MM.1S (cell line): ENCODE measurements at places on chromosomes 12 and 14.

GRCh38 chr12:129185855-129186254 is 332.6 kb downstream of the GLT1D1 start:
- H3K36me3 ChIP-seq, result no peaks in the 10 kb centered on the region
- no peak overlapping the region for H3K4me3 ChIP-seq
- no peak overlapping the region for H3K27ac ChIP-seq
- no peak for DNase-seq
- H3K27me3 ChIP-seq, result no peaks in the 10 kb centered on the region

GRCh38 chr12:50297027-50297426 is 13.7 kb upstream of the LIMA1 start:
- no peak overlapping the region for H3K27ac ChIP-seq
- H3K4me1 ChIP-seq, result no peaks in the 10 kb centered on the region
- H3K36me3 ChIP-seq, result no peaks in the 10 kb centered on the region
- DNase-seq, result no peak

GRCh38 chr14:25680934-25681333 is 631.0 kb upstream of the STXBP6 start:
- no peak overlapping the region for H3K27ac ChIP-seq
- DNase-seq, result no peak
- H3K4me1 ChIP-seq, result no peaks in the 10 kb centered on the region

- no peaks in the 10 kb centered on the region for H3K27me3 ChIP-seq
- H3K36me3 ChIP-seq, result no peaks in the 10 kb centered on the region
Measured at GRCh38 chr12:31658471-31659086, 909 bp upstream of the ETFBKMT start.

DNA sequence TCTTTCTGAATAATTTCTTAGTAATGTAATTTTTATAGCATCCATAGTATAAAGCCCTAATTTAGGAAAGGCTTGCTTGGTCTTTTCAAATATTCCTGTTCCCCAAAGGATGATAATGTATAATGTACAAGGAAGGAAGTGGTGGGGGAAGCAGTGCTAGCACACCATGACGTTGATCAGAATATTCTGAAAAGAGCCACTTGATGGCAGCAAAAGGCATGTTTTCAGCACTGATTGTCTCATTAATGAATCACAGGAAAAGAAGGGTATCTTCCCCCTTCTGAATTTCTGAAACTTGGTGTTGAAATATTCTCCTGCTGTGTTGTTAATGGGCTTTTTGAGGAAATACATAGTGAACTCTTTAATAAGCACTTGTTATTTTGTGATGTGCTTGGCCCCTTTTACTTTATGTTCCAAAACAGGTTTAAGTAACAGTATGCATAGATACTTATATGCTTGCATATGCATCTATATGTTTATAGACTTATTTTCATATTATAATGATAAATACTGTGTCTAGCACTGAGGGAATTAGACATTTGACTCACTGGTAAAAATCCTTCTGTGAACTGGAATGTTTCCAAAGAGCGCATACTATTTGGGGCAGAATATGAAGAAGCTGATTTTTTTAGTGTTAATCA is 122.0 kb downstream of the TMEM117 start:
- H3K27ac ChIP-seq, result no peak overlapping the region
- H3K4me3 ChIP-seq, result no peak overlapping the region
- no peaks in the 10 kb centered on the region for H3K27me3 ChIP-seq

- no peak overlapping the region for H3K4me3 ChIP-seq
- H3K4me1 ChIP-seq, result no peaks in the 10 kb centered on the region
- H3K36me3 ChIP-seq, result no peaks in the 10 kb centered on the region
- no peak overlapping the region for H3K27ac ChIP-seq
- no peak for DNase-seq
Measured at GRCh38 chr12:116610971-116611541, 51.9 kb downstream of the MAP1LC3B2 start.

GRCh38 chr12:14256121-14256520 is 109.4 kb upstream of the ATF7IP start:
- no peaks in the 10 kb centered on the region for H3K36me3 ChIP-seq
- no peak overlapping the region for H3K27ac ChIP-seq
- H3K27me3 ChIP-seq, result no peaks in the 10 kb centered on the region

DNA sequence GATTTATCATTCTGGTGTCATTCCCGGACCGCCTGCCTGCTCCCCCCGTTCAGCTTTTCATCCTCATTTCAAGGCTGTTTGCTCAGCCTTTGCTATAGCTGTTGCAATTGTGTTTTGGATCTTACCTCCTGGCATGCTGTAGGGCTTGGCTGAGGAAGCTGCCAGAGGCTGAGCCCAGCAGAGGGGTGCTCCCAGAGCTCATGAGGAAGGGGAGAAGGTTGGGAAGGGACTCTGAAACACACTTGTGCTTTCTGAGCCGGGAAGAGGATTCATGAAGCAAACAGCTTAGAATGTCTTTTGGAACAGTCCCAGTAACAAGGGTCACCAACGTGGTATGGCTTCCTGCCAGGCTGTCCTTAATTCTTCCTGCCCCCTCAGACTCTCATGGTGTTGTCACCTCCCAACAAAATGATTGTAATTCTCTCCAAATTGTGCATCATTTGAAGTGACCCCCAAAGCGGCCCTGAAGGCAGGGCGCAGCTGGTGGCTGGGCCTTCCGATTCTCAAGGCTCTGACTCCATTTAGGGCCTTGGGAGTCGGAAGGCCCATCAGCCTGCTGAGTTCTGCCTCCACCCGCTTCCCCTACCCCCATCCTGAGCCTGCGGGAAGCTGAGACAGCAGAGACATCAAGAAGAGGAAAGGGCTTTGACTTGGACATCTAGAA is 111.9 kb upstream of the ARHGAP5 start:
- H3K27me3 ChIP-seq, result no peaks in the 10 kb centered on the region
- no peak for DNase-seq
- no peak overlapping the region for H3K27ac ChIP-seq
- 0 out of 2 replicates have a peak, but pooled peaks cover 8% of the 10 kb centered on the region for H3K4me1 ChIP-seq
- no peaks in the 10 kb centered on the region for H3K36me3 ChIP-seq

DNA sequence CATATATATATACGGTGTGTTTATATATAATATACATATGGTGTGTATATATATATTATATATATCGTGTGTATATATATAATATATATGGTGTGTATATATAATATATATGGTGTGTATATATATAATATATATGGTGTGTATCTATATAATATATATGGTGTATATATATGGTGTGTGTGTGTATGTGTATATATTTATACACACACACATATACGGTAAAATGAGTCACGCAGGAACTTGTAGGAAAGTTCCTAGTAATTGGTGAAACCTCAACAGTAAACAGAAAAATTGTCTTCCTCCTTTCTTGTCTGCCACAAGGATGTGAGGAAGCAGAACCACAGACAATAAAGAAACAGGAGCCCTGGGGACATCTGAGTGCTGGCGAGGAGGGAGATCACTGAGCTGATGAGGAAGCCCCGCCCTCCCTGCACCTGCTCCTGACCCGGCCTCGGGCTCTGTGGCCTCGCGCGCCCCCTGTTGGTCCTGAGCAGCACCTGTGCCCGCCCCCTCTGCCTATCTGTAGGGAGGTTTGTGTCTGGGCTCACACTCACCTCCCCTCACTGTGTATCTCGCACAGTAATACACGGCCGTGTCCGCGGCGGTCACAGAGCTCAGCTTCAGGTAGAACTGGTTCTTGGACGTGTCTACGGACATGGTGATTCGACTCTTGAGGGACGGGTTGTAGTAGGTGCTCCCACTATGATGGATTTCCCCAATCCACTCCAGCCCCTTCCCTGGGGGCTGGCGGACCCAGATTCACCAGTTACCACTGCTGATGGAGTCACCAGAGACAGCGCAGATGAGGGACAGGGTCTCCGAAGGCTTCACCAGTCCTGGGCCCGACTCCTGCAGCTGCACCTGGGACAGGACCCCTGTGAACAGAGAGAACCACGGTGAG is 1079.4 kb downstream of the TMEM121 start:
- H3K27ac ChIP-seq, result no peak overlapping the region
- no peaks in the 10 kb centered on the region for H3K27me3 ChIP-seq
- no peaks in the 10 kb centered on the region for H3K4me1 ChIP-seq
- no peaks in the 10 kb centered on the region for H3K36me3 ChIP-seq
- H3K4me3 ChIP-seq, result no peak overlapping the region

- DNase-seq, result peak; percentile 33
- no peaks in the 10 kb centered on the region; the same call in 1 of the 2 replicates for H3K27me3 ChIP-seq
- H3K36me3 ChIP-seq, result no peaks in the 10 kb centered on the region
Measured at GRCh38 chr14:54730156-54730961, 163.4 kb downstream of the SAMD4A start.

DNA sequence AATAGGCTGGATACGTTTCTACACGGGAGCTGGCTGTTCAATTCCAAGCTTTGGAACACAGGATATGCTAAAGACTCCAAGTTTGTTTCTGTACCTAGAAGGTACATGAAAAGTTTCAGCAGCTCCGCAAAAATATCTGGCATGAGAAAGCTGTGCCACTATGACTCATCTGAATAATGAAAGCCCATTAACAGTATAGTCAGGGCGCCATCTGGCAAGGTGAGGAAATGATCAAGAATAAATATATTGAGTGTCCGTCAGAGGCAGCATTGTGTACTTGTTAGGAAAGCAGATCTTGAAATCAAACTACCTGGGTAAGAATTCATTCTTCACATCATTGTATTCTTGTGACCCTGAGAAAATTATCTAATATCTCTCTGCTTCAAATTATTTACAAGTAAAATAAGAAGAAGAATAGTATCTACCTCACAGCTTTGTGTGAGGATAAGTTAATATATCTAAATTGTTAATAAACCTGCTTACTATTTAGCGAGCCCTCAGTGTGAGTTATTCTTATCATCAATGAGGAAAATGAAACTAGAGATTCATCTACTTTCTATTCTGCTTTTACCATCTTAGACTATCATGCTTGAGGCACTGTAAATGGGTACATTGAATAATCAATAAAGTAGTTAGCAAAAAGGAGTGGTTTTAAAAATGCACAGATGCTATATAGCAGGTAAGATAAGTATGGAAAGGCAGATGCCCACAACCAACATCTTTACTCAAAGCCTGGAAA is 53.5 kb downstream of the FSCB start:
- no peaks in the 10 kb centered on the region for H3K4me1 ChIP-seq
- peak; percentile 37 for DNase-seq
- H3K36me3 ChIP-seq, result no peaks in the 10 kb centered on the region

DNA sequence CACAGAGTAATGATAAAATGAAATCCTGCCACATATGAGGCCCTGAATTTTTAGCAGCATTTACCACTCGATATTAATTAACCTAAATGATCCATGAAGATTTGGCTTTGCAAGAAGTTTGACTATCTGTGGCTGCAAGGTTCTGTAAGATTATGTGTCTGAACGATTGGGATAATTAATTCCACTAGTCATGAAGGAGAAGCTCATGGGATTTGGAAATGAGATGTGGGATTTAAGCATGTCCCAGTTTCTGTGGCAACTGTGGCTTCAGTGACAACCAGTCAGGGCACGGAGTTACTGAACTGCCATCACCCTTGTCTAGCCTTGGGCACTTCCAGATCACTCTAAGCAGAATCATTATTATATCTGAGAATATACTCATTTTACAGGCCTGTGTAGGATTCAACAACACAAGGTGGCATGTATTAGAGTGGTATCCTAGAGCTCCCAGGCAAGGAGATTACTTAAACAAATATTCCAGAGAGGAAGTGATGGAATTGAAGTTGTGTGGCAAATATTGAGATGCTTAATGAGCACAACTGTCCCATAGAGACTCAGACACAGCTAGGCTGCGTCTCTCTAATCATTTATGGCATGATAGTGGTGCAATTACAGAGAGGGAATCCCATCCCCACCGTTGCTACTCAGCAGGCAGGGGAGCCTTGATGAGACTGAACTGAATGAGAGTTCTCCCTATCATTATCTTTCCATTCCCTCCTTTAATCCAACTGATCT is 205.0 kb upstream of the KRR1 start:
- no peak overlapping the region for H3K27ac ChIP-seq
- no peaks in the 10 kb centered on the region for H3K36me3 ChIP-seq
- no peak overlapping the region for H3K4me3 ChIP-seq
- DNase-seq, result no peak

- H3K27ac ChIP-seq, result no peak overlapping the region
- no peaks in the 10 kb centered on the region for H3K36me3 ChIP-seq
- DNase-seq, result no peak
- H3K27me3 ChIP-seq, result no peaks in the 10 kb centered on the region
- no peaks in the 10 kb centered on the region for H3K4me1 ChIP-seq
Measured at GRCh38 chr14:100129161-100129589, 30.3 kb downstream of the DEGS2 start.

DNA sequence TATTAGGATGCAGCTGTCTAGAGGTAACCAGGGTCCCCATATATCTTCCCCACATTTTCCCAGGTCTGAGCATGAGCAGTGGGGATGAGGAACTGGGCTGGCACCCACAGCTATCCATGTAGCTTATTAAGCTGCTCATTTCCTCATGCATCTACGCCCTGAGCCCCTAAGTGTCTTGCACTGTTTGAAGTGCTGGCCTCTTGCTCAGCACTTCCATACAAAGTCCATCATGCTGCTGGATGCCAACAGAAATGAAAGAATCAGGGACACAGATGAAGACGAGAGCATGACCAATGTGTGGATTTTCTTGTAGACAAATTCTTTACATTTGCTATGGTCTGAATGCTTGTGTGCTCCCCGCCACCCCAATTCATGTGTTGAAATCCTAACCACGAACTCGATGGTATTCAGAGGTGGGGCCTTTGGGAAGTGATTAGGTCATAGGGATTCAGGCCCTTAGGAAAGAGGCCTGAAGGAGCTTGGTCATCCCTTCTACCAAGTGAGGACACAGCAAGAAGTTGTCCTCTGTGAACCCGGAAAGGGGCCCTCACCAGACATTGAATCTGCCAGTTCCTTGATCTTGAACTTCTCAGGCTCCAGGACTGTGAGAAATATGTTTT is 54.5 kb downstream of the C12orf75 start:
- H3K36me3 ChIP-seq, result no peaks in the 10 kb centered on the region
- no peaks in the 10 kb centered on the region for H3K27me3 ChIP-seq
- DNase-seq, result no peak
- H3K4me1 ChIP-seq, result no peaks in the 10 kb centered on the region
- H3K4me3 ChIP-seq, result no peak overlapping the region

- peak overlapping the region; percentile 90 for H3K27ac ChIP-seq
- peak; percentile 97 for DNase-seq
- H3K4me1 ChIP-seq, result peaks cover 67% of the 10 kb centered on the region
- H3K36me3 ChIP-seq, result no peaks in the 10 kb centered on the region
Measured at GRCh38 chr12:92462049-92462448, 240.7 kb upstream of the PLEKHG7 start.

DNA sequence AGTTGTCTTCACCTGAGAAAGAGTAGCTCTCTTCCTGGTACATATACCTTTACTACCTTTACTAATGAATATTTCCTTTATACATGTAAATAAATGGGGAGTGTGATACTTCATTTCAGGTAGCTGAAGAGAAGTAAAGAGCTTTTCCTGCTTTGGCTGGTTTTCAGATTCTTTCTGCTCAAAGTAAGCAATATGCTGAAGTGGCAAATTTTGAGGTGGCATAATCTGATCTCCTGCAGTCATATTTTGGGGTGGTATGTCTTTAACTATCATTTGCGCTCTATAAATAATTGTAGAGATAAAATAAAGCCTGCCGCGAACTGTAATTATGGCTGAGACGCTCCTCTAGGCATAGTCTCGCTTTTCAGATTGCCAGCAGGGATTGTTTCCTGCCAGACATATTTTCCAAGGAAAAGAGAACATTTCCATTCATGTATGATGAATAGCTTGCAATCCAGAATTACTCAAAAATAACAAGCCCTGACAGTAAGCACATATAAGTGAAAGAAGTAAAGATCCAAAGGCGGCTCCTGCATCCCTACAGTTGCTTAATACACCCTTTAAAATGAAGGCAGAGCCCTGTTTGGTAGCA is 200.7 kb downstream of the C12orf50 start:
- no peaks in the 10 kb centered on the region for H3K4me1 ChIP-seq
- no peak overlapping the region for H3K4me3 ChIP-seq
- no peak overlapping the region for H3K27ac ChIP-seq
- DNase-seq, result no peak
- H3K27me3 ChIP-seq, result no peaks in the 10 kb centered on the region

- peaks cover 62% of the 10 kb centered on the region for H3K27me3 ChIP-seq
- H3K4me3 ChIP-seq, result no peak overlapping the region
- DNase-seq, result no peak
- H3K4me1 ChIP-seq, result no peaks in the 10 kb centered on the region
Measured at GRCh38 chr14:100804138-100804537, 21.8 kb upstream of the MEG3 start.
